Endodermal cell (in vitro differentiated cells): ENCODE measurements at places on chromosomes 1 and 21.

- no peak for DNase-seq
Observed at GRCh38 chr1:84539972-84540371, 33.6 kb upstream of the GNG5 start.

GRCh38 chr1:170221031-170221430 is 75.3 kb downstream of the NTMT2 start:
- DNase-seq, result no peak

GRCh38 chr21:14092834-14093560 is 117.8 kb downstream of the LIPI start:
- no peak for DNase-seq

- DNase-seq, result peak; percentile 88
Observed at GRCh38 chr1:116020668-116021272, 44.5 kb downstream of the SLC22A15 start.

- DNase-seq, result no peak
Observed at GRCh38 chr1:173329726-173330125, 122.6 kb upstream of the TNFSF4 start.

- no peak for DNase-seq
Observed at GRCh38 chr1:9340864-9341263, 48.2 kb downstream of the SPSB1 start.

DNA sequence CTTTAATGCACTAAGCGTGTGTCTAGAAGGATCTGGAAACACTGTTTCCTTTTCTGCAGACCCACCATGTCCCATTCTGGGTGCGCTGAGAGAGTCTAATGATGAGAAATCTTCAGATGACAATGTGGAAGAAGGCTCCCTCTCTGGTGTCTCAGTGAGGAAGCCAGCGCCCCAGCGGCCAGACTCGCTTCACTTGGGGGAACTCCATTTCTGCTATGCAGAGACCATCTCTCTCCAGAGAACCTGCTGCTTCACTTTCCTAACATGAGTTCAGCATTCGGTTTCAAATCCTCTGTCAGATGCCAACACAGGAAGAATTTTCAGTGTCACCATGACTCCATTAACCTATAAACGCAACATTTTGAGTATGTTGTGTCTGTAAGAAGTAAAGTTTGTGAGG is 121.8 kb downstream of the SYF2 start:
- no peak for DNase-seq

- no peak for DNase-seq
Observed at GRCh38 chr1:58108783-58109182, 437.7 kb downstream of the OMA1 start.

GRCh38 chr1:71039661-71040262 is 7.9 kb downstream of the PTGER3 start:
- no peak for DNase-seq

- no peak for DNase-seq
Observed at GRCh38 chr1:185846672-185847444, 112.7 kb downstream of the HMCN1 start.

- peak; percentile 92 for DNase-seq
Observed at GRCh38 chr1:32273391-32274208, 18.3 kb upstream of the HDAC1 start.

GRCh38 chr1:111406321-111406768 is 21.2 kb downstream of the OVGP1 start:
- no peak for DNase-seq

DNA sequence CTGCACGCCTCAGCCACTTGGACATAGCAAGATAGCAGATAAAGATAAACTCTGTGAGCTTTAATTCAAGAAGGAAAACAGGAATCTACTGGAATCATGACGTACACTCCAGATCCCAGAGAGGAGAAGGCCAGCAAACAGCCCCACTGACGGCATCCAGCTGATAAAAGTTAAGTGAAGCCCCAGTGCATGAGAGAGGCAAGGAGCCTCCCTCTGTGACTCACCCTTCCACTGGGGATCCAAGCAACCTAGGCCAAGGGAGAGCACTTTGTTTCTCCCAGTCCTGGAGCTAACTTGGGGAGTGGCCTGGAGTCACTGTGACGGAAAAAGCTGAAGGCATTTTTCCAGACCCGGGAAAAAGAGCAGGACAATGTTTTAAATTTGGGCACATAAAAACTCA is 270.0 kb downstream of the AKT3 start:
- no peak for DNase-seq

DNA sequence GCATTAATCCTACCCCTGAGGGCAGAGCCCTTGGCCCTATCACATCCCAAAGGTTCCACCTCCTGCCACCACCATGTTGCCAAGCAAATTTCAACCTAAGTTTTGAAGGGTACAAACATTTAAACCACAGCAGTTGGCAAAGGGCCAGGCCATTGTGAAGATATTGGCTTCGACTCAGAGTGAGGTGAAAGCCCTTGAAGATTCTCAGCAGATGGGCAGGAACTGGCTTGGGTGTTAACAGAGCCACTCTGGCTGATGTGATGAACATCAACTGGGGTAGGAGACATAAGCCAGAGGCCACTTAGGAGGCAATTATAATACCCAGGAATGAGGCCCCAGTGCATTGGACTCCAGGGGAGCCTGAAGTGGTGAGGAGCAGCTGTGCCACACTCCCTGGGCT is 207.7 kb upstream of the KAZN start:
- DNase-seq, result no peak

- DNase-seq, result peak; percentile 54
Observed at GRCh38 chr1:1614204-1614953, 921 bp upstream of the MIB2 start.

DNA sequence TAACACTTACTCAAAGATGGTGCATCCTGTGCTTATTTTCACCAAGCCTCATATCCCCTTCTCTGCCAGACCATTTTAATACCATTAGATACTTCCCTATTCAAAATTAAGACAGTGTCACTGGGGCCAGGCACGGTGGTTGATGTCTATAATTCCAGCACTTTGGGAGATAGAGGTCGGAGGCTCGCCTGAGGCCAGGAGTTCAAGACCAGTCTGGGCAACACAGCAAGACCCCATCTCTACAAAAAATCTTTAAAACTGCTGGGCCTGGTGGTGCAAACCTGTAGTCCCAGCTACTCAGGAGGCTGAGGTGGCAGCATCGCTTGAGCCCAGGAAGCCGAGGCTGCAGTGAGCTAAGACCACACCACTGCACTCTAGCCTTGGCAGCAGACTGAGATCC is 28.2 kb downstream of the APP start:
- no peak for DNase-seq

DNA sequence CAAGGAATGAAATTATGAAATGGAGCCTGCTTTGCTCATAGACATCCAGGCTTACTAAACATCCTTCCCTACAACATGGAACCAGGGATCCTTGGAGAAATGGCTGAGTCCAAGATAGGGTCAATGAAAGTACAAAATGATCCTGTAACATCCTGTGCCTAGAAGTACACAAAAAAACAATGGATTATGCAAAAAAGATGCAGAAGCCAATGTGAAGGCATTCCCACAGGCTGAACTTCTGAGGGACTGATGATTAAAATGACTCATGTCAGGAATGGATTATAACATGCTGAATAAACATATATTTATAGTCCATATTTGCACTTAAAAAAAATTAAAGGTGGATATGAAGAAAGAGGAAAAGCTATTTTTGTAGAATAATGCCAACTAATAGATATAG is 10.4 kb upstream of the HOOK1 start:
- DNase-seq, result no peak

DNA sequence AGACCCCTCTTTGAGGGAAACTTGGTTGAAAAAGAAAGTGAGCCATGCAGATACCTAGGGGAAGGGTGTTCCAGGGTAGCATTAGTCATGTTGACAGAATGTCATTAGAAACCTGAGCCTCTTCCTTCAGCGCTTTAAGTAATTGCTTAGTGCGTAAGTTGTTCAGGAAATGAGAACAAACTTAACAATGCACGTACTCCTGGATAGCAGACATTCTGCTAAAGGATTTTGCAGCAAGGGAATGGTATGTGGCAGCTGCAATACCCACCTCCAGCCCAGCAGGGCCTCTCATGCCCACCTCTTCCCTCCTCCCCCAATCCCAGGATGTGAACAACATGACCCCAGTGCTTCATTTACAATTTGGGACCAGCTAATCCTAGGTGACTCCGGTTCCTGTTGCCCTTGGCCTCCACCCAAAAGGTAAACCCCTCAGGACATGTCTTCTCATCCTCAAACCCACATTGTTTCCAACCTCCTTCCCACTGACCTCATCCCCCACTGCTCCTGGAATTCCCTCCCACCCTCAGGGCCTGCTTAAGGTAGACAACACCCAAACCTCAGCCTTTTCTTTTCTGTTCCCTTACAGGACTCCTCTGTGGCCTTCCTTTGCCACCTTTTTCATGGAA is 98.0 kb upstream of the BCAR3 start:
- DNase-seq, result peak; percentile 66

DNA sequence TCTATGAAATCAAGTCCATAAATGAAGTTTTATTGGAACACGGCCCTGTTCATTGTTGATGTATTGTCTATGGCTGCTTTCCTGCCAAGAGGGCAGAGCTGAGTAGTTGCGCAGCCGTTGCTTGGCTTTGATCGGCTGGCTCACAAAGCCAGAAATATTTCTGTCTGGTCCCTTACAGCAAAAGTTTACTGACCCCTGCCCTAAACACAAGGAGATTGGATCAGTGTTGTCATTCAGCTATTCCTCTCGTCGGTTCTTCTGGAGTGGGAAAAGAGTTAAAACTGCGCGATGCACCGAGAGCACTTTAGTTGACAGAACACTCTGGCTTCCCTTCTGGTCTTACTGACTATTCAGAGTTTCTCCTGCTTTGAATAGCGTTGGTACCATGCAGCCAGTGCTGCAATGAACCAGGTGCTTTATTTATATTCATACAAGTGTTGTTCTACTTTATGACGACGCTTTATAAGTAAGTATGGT is 868 bp downstream of the ZBTB40 start:
- DNase-seq, result peak; percentile 64

- DNase-seq, result no peak
Observed at GRCh38 chr1:199472018-199472417, 555.5 kb upstream of the NR5A2 start.

- DNase-seq, result no peak
Observed at GRCh38 chr1:158353303-158354075, at the start of gene CD1E. Gene CD1E, plus strand, starts transcription at chr1:158353894. Its CDS starts 95 bp downstream, at chr1:158353989.

DNA sequence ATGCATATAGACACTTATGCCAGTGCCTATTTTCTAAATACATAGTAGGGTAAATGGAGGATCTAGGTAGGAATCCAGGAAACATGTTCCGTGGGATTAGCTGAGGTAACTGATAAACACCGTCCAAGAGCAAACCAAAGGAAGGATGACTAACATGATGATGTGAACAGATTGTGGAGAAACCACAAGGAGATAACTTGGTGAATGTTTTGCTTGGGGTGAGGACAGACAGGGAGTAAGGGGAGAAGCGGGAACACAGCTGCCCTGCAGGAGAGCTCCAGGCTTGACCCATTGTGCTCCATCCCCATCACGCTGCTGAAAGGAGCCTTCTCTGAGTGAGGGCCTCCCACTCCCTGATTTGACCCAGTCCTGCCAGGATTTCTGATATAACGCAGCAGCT is 87.0 kb upstream of the ZC3H11B start:
- DNase-seq, result no peak

DNA sequence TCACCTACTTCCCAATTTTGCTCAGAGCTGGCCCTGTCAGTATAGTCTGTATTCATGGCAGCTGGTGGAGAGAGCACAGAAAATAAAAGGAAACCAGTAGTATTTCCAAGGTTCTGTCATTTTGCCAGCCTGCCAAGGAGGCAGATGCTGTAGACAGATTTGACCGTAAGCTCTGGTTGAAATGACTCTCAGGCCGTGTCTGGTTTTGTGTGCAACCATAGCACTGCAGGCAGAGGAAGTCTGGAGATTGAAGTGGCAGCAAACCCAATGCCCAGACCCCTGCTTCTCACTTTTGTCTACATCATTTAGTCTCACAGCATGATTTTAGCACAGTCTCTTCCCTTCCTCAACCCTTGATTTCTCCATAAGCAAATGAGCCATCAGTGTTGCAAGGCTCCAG is 291.7 kb downstream of the PAPPA2 start:
- no peak for DNase-seq
